ENCODE measurements at places on chromosomes 6 and 20.

DNA sequence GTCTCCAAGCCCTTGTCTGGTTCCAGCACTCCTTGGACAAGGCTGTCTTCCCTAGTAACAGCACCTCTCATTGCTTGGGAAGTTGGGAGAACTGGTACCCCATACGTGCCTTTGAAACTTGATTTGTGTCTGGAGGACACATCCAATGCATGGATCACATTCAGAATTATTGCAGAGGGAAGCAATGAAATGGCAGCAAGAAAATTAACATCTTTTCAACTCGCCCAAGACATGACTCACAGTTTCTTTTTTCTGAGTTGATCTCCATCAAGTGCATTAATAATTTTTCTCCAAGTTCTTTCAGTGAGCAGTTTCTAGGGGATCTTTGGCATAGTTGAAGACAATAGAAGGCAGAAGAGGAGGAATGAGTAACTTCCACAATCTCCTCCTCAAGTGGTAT, 22.3 kb upstream of the PI3 start:
- DNase-seq = no peak

- DNase-seq = no peak
Measured at GRCh38 chr20:4369798-4370124, 351.9 kb upstream of the PRND start.

DNA sequence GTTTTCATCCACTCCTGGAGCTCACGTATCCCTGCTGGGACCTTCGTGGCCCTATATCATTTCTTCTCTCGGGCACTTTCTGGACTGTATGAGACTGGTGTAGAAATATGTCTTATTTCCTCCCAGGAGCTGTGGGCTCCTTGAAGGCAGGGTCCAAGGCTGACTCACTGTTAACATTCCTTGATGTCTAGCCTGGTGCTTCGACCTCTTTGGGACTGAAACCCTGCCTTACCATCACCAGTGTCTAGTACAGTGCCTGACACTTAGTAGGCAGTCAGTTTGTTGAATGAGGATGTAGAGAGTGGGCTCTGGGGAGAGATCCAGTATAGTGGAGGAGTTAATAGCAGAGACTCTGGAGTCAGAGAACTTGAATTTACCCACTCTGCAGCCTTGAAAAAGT, 23.6 kb downstream of the POFUT1 start:
- no peak for DNase-seq

- DNase-seq = peak; percentile 61
Measured at GRCh38 chr20:709423-709822, 33.8 kb upstream of the SCRT2 start.

DNA sequence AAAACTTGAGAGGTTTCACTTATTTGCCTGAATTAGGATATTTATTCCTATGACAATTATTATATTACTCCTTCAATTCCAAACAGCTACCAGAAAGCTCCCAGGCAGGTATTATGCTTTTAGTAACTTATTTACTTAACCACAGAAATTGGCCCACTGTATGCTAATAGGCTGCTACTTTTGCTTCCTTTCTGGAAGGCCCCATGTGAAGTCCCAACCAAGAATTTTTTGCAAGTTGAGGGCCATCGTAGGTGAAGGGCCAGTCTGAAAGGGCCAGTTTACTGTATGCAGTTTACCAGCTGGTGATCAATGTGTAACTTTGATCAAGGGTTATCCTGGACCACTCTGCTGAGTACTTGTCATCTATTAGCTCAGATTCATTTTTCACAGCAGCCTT, 45.0 kb downstream of the EDN1 start:
- no peak for DNase-seq

DNA sequence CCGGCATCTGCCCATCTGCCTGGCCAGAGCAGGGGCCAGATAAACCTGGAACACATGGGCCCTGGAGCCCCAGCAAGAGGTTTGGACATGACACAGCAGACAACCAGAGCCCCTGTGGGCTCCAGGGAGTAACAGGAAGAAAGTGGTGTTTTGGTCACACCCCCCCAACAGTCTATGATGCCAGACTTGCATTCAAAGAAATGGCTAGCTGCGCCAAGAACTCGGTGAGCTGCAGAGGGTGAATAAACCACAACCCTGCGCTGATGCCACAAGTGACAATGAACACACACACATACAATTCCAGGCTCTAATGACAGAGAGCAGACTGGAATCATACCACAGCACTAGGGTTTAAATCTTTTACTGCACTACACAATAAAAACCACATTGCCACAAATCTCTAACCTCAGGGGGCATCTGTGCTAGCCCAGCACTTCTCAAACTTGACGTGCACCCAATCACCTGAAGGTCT, 34.0 kb downstream of the TRERF1 start:
- DNase-seq = no peak

GRCh38 chr6:149680503-149680902, 32.0 kb upstream of the KATNA1 start:
- DNase-seq = no peak

- no peak for DNase-seq
Measured at GRCh38 chr6:107628878-107629277, 139.0 kb downstream of the SOBP start.

DNA sequence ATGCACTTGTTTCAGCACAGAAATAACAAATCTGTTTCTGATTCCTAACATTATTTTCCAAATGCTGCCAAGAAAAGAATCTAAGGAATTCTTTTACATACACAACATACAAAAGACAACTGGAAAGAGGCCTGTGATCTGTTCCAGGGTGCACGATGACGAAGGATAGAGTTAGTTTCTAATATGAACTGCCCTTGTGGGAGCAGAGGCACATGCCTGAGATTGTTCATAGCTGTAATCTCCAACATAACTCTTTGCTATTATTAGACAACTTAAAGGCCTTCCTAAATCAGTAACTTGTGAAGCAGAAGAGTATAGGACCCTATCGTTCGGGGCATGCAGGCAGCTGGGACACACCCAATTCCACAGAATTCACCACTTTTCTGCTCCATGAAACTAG, 41.2 kb upstream of the NHSL1 start:
- no peak for DNase-seq

GRCh38 chr6:148770408-148771211, 23.8 kb downstream of the UST start:
- no peak for DNase-seq

DNA sequence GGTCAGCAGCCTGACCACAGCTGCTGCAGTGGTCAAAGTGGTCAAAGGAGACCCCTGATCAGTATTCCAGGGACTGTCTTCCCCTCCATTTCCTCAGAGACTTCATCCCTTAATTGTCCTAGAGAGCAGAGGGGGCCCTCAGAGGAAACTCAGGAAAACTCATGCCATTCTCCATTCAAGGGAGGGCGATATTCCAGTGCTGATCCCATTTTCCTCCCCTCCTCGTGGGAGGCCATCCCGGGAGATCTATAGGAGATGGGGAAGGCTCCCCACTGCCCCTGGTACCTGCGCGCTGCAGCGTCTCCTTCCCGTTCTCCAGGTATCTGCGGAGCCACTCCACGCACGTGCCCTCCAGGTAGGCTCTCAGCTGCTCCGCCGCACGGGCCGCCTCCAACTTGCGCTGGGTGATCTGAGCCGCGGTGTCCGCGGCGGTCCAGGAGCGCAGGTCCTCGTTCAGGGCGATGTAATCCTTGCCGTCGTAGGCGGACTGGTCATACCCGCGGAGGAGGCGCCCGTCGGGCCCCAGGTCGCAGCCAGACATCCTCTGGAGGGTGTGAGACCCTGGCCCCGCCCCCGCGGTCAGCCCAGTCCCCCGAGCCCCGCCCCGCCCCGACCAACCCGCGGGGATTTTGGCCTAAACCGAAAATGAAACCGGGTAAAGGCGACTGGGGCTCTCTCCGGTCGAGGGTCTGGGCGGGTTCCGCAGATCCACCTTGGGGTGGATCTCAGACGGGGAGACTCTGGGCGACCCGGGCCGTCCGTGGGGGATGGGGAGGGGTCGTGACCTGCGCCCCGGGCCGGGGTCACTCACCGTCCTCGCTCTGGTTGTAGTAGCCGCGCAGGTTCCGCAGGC, 878 bp downstream of the HLA-C start:
- peak; percentile 10 for DNase-seq

DNA sequence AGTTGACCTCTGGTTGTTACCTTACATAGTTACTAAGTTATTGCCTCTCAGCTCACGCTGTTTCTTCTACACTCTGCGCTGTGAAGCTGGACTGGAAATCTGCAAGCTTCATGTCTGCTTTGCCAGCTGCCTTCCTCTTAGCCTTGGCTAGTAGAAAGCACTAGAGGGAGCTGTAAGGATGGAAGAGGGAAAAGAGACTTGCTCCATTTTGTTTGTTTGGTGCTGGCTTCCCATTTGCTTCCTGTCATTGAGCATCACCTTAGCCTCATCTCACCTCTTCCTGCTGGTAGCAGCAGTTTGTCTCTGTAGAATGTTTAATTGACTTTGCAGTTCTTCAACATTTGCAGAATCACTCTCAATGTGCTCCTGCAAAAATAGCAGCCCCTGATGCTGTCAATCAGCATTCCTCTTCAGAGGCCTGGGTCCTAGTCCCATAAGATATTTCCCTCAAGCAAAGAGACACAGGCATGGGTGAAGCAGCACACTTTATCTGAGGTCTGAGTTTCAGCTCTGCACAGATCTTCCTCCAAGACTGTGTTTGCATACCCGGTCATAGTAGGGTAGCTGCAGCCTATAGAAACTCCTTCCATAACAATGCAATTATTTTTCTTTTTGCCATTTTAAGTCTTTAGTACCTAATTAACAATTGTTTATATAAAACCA, 302.2 kb upstream of the EPHA7 start:
- DNase-seq = peak; percentile 68

- peak; percentile 53 for DNase-seq
Measured at GRCh38 chr20:19826179-19826914, 68.3 kb downstream of the RIN2 start.

DNA sequence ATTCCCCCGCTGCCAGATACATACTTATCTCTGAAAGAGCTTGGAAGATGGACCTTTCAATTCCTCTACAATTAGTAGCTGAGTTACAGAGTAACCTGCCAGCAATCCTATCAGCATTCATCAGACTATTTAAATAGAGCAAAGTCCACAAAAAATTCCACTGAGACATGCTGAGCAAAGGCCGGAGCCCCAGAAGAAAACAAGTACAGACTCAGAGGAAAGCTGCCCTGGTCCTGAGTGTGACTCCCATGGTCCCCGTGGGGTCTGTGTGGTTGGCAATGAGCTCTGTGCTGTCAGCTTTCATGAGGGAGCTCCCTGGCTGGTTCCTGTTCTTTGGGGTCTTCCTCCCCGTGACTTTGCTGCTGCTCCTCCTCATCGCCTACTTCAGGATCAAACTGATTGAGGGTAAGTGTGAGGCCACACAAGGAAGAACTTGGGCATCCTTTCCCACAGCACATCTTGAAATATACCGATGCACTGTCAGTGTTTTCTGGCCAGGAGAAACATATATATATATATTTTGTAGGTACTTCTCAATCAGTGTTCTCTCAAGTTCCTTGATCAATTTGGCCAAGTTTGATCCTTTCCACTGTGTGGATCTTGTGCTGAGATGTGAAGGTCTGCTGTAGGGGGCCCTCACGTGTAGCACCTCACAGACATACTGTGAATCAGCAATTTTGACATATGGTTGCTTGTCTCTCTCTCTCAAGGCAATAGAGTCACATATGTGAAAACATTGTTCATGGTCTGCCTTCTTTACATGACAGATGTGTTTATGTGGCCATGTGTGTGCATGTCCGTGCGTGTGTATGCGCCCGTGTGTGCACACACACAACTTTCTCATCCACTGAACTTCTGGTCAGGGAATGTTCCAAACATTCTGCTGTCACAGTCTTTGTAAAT, at the start of gene SMLR1:
TSS of gene SMLR1 (plus strand) at position 160 of the 903 bp plus-strand sequence. CDS start at position 168, 8 bp downstream.
- DNase-seq = no peak

GRCh38 chr6:55897346-55897745, 22.0 kb upstream of the BMP5 start:
- peak; percentile 34 for DNase-seq

- no peak for DNase-seq
Measured at GRCh38 chr6:106411643-106412200, 51.2 kb downstream of the CRYBG1 start.

DNA sequence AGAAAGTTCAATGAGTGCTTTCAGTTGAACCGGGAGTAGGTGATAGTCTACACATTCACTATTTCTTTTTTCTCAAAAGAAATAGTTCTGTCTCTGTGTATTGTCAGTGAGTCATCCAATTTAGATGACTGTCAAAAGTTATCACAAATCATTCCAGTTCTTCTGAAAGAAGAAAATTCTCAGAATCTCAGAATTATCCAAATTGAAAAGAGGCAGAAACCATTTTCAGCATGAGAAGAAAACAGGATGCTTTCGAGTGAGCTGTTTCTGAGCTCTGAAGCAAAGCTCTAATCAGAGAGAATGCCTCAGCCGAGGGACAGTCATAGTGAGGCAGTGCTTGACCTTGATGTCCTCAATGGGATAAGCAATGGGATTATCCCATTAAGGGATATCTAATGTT, 97.9 kb downstream of the HUS1B start:
- DNase-seq = peak; percentile 54

GRCh38 chr6:134374491-134375219, 56.7 kb upstream of the SGK1 start:
- no peak for DNase-seq

- no peak for DNase-seq
Measured at GRCh38 chr6:19866985-19867627, 29.9 kb downstream of the ID4 start.

DNA sequence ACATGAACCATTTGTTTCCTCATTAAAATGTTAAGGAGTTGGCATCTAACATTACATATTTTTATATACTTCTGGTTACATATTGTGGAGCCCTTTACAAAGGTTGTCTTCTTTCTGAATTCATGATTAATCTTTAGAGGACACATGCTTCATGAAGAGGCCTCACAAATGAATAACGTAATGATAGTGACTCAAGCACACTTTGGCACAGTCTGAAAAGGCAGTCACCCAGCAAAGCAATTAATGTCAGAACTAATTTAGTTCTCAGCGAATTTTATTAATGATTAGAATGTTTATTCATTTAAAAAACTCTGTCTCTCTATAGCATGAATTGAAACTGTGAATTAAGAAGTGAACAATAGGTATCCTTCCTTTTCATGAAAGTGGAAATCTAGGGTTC, 854.2 kb downstream of the PHF3 start:
- DNase-seq = no peak

DNA sequence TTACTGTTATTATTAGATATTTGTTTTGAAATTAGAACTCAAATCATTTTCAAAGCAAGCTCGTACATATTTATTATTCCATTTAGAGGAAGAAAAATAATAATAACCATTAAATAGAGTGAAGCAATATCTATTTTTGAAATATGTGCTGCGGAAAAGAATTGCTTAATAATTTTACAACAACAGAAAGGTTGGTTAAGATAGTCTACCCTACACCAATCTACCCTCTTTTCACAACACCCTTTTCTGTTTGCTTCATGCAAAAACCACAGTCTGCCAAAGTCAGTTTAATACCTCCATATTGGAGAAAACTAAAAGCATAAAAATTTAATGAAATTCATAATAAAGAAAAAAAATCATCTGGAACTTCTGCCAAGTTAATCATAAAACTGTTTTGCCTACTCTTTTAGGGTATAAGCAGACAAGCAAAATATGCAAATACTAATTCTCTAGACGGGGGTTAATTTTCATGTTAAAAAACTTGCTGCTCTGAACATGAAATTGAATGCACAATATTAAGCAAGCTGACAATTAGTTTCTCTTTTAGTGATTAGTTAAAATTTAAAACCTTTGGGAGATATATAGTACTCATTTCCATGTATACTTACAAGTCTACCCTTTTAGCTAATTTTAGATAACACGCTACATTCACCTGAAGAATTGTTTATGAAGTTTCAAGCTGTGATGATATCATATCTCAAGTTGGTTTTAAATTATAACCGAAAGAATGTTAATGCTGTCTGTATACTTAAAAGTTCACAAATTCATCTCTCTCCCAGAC, 100.2 kb downstream of the AHI1 start:
- no peak for DNase-seq
